ENCODE measurements at places on chromosomes 3 and 15. TPM values are rescaled to one million over a fixed set of nuclear protein-coding genes. Genes with fewer than 3 reads are reported as not detected.

The SI gene
- not detected for total RNA-seq

The DPPA2 gene
- total RNA-seq, result not detected

The SERPINI2 gene
- total RNA-seq, result not detected

The SCN5A gene
- 13.1 TPM for total RNA-seq

The ACAD11 gene
- total RNA-seq, result 15.2 TPM

The CD80 gene
- not detected for total RNA-seq

The PIF1 gene
- total RNA-seq, result 52.7 TPM

The CCNL1 gene
- 119 TPM for total RNA-seq

The GOLGA8A gene
- 61.1 TPM for total RNA-seq

The GPR149 gene
- total RNA-seq, result not detected

The VGLL3 gene
- total RNA-seq, result 4.2 TPM

The RNU5B-1 gene
- not detected for total RNA-seq

The LYSMD2 gene
- 8.0 TPM for total RNA-seq

The CPEB1 gene
- total RNA-seq, result not detected

The NUDT16 gene
- total RNA-seq, result 29.7 TPM

The PLXNB1 gene
- total RNA-seq, result 43.1 TPM

The SLC9C1 gene
- total RNA-seq, result 0.09 TPM

The ACKR4 gene
- total RNA-seq, result 1.4 TPM

The ATR gene
- total RNA-seq, result 21.1 TPM

The ABHD14A gene
- total RNA-seq, result 6.6 TPM

The UNC13C gene
- not detected for total RNA-seq

The ZBTB38 gene
- total RNA-seq, result 85.2 TPM

The GOLGA8M gene
- total RNA-seq, result 1.6 TPM

The SLC15A2 gene
- 0.60 TPM for total RNA-seq

The WNT7A gene
- total RNA-seq, result not detected

The SLC2A2 gene
- not detected for total RNA-seq

The LRIG1 gene
- total RNA-seq, result 42.0 TPM

The MYL3 gene
- not detected for total RNA-seq

The UROC1 gene
- not detected for total RNA-seq

The TOP2B gene
- 102 TPM for total RNA-seq

The DUOXA2 gene
- total RNA-seq, result not detected

The GRK7 gene
- total RNA-seq, result not detected

The NANOGP8 gene
- total RNA-seq, result not detected

The GOLGA8N gene
- total RNA-seq, result 4.8 TPM

The H1-8 gene
- total RNA-seq, result not detected

The RTP3 gene
- total RNA-seq, result not detected

The AHSG gene
- total RNA-seq, result not detected

The ZBED2 gene
- not detected for total RNA-seq

The TRPM1 gene
- not detected for total RNA-seq

The CAND2 gene
- 11.0 TPM for total RNA-seq

The IMPG2 gene
- 0.76 TPM for total RNA-seq

The TTLL13 gene
- not detected for total RNA-seq

The FBXW12 gene
- not detected for total RNA-seq

Measured in endothelial cell of umbilical vein (primary cell).